ENCODE measurements at places on chromosomes 11 and 22. TPM values are rescaled to one million over a fixed set of nuclear protein-coding genes. Genes with fewer than 3 reads are reported as not detected.

Gene GGTLC3
- total RNA-seq, result not detected

Gene DAGLA
- total RNA-seq, result 3.8 TPM

Gene APOA1
- total RNA-seq, result 0.62 TPM

Gene CSTPP1
- 21.9 TPM for total RNA-seq

Gene SLC43A1
- 18.0 TPM for total RNA-seq

Gene ACTN3
- total RNA-seq, result under 0.01 TPM

Gene GRK3
- total RNA-seq, result 2.2 TPM

Gene ACAT1
- total RNA-seq, result 114 TPM

All from uterine smooth muscle cell (primary cell).